AG09309 (cell line): ENCODE measurements at places on chromosomes 7 and 10.

DNA sequence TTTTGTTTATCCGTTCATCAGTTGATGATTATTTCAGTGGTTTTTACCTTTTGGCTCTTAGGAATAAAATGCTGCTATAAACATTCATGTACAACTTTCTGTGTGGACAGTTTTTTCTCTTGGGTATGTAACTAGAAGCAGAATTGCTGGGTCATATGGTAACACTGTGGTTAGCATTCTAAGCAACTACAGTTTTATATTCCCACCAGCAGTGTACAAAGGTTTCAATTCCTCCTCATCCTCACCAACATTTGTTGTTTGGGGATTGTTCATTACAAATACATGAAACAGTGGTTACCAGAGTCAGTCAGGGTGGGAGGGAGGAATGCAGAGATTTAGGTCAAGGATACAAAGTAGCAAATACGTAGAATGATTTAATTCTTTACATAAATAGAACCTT is 97.0 kb downstream of the NPSR1 start:
- no peak for DNase-seq

GRCh38 chr10:127447197-127447596 is 101.9 kb upstream of the NPS start:
- no peak for DNase-seq

- no peak for DNase-seq
Observed at GRCh38 chr7:72335561-72336381, 76.4 kb downstream of the CALN1 start.

DNA sequence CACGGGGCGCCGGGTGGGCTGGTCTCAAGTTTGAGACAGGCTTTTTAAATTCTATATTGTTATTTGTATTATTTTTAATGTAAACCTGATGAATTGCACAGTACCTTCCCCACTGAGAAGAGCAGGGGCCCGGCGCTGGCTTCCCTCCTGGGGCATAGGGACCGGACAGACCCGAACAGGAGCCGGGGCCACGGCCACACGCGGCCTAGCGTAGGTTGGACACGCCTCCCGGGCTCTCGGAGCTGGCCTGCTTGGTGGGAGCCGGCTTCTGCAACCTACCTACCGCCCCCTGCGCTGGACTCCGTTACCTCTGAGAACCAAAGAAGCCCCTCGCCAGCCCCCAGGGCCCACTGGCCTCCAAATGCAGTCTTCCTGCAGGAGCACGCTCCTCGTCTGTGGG is 19.8 kb upstream of the LANCL2 start:
- DNase-seq, result no peak

- peak; percentile 10 for DNase-seq
Observed at GRCh38 chr7:77765906-77766800, 32.1 kb downstream of the TMEM60 start.

DNA sequence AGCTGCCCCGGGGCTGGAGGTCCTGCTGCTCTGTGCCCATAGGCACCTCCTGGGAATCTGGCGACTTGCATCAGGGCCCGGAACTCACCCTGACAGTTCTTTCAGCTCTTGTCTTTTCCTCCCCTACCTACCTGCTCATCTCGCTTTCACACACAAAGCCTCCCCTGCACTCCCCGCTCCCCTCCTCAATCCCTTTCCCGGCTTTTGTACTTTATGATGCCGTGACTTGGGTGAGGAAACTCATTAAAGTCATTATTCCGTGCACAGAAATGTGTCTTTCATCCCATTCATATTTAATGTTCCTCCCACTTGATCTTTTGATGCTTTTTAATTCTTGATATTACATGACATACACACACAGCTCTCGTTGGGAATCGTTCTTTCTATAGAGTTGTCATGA is 218.6 kb downstream of the RPS24 start:
- DNase-seq, result no peak

- DNase-seq, result no peak
Observed at GRCh38 chr10:59037506-59037905, 138.9 kb upstream of the PHYHIPL start.

GRCh38 chr10:129136951-129137350 is 330.1 kb upstream of the MGMT start:
- DNase-seq, result no peak

GRCh38 chr10:133072196-133072595 is 15.5 kb upstream of the ADGRA1 start:
- DNase-seq, result no peak

- DNase-seq, result no peak
Observed at GRCh38 chr10:67297637-67298181, 371.9 kb downstream of the LRRTM3 start.

GRCh38 chr10:126097558-126098225 is 201.3 kb downstream of the FANK1 start:
- DNase-seq, result no peak

GRCh38 chr7:46463170-46463569 is 542.1 kb upstream of the IGFBP3 start:
- DNase-seq, result no peak

- no peak for DNase-seq
Observed at GRCh38 chr10:58844680-58845079, 331.8 kb upstream of the PHYHIPL start.

DNA sequence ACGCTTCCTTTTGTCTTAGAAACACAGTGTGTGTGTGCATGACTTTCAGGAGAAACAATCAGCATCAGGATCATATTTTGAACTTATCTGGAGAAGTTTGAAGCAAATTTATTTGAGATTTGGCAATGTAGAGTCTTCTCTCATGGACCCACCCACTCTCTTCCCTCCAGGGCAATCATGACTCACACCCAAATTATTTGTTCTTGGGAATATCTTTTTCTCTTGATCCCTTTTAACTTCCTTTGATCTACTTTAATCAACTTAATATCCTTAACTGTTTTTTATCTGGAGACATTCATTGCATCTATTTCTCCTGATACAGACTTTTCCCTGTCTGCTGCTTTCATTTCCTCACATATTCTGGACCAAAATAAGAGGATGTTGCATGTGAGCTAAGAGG is 1174.3 kb downstream of the GATA3 start:
- no peak for DNase-seq

GRCh38 chr7:29005829-29006228 is 47.7 kb upstream of the TRIL start:
- peak; percentile 18 for DNase-seq

GRCh38 chr7:13952921-13953320 is 36.5 kb downstream of the ETV1 start:
- DNase-seq, result no peak

DNA sequence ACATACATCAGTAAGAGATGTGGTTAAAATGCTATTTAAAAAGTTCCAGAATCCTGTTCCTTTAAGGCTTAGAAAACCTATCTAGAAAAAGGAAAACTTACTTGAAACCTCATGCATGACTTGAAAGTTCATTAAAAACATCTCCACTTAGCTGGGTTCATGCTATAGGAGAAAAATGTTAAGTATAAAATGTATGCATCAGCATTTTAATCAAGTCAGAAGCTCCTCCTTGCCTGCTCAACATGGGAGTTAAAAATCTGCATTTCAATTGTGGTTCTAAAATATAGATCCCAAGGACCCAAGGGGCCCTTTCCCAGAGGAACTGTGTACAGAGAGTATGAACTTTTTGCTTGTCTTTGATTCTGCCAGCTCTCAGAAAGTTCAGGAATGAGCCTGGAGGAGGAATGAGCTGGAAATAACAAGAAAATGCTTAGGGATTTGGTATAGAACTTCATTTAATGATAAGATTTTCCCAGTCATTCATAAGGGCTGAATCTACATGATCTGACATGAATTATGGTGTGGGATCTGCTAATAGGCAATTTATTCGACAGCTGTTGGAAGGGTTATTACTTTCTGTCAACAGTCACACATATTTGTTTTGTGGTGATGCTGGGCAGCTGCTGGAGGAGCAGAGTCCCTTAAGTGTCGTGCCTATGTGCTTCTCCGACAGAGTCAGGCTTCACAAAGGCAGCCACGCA is 85.6 kb upstream of the MTPN start:
- DNase-seq, result no peak

- no peak for DNase-seq
Observed at GRCh38 chr10:29135337-29135736, 153.5 kb upstream of the LYZL1 start.

DNA sequence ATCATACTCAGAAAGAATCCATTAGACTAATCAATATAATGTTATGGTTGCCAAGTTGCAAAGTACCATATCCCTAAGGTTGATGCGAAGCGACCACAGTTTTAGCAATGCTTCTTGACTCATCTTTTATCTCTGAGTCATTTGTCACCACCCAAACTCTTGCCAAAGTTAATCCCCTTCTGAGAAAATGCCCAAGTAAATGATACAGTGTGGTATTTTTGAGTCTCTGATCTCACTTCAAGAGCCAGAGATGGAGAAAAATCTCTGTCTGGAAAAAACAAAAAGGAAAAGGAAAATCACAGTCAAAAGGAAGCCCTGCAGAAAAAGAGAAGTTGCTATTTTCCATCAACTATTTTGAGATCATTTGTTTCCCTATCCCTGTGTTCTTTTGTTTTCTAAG is 26.7 kb upstream of the OTUD1 start:
- no peak for DNase-seq

DNA sequence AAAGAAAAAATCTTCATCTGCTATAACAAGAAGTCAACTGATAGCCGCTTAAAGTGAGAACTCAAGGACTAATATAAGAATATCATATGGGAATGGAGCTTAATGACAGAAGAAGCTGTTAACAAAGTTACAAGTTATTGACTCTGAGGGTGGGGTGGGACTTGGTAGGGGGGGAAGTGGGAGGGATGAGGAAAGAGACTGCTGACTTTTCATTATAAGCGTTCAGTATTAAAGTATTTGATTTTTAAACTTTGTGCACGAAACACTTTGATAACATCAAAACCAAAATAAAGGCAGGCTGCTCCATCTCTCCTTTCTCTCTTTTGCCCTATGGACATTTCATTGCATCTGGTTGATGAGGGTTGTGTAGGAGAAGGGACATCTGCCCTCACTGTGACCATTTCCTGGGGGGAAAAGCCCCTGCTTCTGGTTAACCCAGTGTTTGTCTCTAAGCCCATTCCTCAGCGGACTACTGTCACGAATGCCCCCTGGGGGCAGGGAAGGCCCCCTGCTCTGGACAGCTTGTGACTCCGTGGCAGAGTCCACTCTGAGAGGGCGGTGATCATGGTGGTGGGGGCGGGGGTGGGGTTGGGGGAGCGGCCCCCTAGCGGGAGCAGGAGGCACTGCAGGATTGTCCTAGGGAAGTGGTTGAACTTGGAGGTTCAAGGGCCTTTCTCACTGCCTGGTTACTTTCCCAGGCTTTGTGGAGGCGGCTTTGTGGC is 17.4 kb downstream of the SLC13A4 start:
- no peak for DNase-seq

DNA sequence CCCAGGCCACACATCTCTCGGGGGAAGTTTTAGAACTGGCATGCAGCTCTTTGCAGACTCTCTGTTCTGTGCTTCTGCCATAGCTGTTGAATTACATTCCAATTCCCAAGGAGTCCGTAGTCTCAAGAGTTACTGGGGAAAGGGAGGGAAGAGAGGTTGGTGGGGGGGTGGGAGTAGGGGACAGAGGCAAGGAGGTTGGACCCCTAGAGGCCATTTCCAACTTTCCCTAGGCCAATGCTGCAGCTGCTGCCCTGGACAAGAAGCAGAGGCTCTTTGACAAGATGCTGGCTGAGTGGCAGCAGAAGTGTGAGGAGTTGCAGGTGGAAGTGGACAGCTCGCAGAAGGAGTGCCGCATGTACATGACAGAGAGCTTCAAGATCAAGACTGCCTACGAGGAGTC is 23.8 kb downstream of the MYH16 start:
- DNase-seq, result no peak

DNA sequence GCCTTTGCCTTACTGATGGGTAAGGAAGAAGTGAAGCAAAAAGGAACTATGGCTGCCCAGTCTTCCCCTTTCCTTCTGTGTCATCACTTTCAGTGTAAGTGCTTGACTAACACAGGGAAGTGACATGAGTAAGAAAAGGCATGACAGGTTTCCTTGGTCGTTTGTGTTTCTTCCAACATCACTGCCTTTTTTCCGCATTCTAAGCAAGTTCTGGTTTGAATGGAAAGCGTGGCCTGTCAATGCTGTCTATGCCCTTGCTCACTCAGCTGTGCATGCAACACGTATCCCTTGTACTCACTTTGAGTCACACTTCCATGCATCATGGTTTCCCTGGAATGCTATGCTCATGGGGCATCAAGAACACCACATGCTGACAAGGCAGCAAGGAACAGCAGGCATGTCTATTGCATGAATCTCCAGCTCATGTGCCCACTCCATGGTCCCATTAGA is 111.8 kb downstream of the OAT start:
- DNase-seq, result no peak

DNA sequence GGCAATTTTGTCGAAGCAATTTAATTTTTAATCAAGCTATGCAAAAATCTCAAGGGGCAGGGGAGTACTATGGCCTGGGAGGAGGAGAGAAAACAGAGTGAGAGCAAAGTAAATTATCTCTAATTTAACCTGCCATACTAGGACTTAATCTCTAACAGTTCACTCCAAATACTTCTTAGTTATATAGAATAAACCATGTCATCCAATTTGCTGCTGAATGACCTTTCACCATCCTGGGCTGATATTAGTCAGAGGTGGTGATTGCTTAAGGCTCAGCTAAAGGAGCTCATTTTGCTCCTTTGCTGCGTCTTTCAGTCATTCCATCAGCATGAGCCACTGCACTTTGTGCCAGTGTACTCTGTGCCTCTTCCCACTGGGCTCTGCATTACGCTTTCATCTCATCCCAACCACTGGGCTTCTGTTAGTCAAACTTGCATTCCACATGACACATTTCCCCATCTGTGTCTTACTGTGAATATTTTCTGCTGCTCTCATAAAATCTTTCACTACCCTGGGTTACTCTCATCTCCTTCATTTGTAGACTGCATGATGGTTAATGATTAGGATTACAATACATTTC is 84.3 kb downstream of the CD36 start:
- DNase-seq, result peak; percentile 100

GRCh38 chr7:156895024-156895780 is 2.2 kb upstream of the LMBR1 start:
- no peak for DNase-seq

DNA sequence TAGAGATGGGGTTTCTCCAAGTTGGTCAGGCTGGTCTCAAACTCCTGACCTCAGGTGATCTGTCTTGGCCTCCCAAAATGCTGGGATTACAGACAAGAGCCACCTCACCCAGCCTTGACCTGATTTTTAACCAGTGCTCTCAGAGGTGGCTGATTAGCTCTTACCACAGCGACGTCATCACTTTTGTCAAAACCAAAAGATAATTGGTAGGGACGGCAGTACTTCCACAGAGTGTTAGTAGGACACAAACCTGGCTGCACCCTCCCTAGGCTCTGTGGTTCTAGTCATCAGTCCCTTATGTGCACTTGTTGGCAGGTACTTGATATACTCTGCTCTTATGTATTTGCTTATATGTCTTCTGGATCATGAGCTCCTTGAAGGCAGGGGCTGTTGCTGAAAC is 74.0 kb downstream of the GPR141 start:
- no peak for DNase-seq

DNA sequence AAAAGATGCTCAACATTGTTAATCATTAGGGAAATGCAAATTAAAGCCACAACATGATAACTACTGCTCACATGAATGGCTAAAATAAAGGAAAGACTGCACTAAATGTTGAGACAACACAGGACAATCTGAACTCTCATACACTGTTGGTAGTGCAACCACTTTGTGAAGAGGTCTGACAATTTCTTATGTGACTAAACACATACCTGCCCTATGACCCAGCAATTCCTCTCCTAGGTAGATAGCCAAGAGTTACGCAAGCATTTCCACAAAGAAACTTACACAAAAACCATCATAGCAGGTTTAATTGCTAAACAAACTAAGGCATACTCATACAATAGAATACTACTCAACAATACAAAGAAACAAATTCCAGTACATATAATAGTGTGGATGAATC is 41.8 kb upstream of the HERPUD2 start:
- DNase-seq, result no peak
